ENCODE measurements at places on chromosomes 6 and 20. TPM values are rescaled to one million over a fixed set of nuclear protein-coding genes. Genes with fewer than 3 reads are reported as not detected.

DNA sequence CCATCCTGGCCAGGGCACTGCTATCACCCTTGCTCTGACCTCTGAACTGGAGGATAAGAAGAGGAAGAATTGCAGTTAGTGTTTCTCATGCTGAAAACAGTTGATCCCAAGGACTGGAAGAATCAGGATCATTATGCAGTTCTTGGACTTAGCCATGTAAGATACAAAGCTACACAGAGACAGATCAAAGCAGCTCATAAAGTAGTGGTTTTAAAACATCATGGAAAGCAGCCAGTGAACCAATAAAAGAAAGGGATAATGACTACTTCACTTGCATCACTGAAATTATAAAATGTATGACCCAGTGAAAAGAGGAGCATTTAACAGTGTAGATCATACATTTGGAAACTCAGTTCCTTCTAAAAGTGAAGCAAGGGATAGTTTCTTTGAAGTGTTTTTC is 47.7 kb downstream of the DNAH8 start:
- no peak for DNase-seq

DNA sequence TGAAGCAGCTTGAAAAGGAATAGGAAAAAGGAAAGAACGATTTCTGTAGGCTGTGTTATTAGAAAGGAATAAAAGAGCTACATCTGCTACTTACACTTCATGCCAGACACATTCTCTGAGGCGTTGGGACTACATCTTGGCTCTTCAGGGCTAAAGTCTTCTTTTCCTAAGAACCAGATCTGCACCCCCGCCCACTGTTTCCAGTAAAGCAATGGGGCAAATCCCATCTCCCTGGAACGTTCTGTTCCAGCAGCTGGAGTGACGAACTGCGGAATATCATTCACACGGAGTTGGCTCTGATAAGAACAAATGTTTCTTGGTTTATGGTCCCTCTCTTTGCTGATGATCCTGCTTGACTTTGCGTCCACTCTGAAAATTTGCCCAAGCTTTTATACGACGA is 26.9 kb downstream of the FAM50B start:
- DNase-seq = peak; percentile 78

DNA sequence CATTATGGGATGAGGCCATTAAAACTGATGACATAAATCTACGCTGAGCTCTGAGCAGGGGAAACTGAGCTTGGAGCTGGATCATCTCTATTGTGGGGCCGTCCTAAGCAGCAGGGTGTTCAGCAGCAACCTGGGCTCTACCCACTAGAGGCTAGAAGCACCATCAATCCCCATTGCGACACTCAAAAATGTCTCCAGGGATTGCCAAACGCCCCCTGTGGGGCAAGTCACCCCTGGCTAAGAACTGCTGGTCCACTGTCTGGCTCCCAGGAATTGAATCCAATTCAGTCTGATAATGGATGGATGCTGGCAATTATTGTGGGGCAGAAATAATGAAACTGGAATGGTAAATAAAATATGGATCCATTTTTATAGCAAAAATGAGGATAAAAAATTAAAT is 38.2 kb downstream of the PMEPA1 start:
- no peak for DNase-seq

DNA sequence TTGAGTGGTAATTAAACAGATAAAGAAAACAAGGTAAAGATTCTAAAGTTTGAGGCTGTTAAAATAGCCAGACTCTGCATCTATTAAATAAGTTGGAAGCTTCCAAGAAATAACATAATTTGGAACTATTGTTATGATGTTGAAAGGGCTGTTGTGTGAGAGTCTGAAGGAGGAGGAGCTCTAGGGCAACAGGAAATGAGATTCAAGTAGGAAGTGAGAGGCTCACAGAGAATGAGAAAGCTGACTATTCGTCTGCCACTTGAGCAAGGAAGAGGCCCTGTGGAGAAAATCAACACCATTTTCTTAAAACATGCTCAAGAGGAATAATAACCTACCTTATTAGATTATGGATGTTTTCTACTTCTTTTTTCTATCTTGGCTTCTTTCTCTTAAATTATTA is 185.2 kb downstream of the SLC24A3 start:
- no peak for DNase-seq

GRCh38 chr6:121885399-121886152 is 450.1 kb downstream of the GJA1 start:
- DNase-seq = no peak

- peak; percentile 43 for DNase-seq
Measured at GRCh38 chr20:58650181-58650775, 805 bp upstream of the STX16 start.

HBS1L gene
- polyA plus RNA-seq = 23.6 TPM

DNA sequence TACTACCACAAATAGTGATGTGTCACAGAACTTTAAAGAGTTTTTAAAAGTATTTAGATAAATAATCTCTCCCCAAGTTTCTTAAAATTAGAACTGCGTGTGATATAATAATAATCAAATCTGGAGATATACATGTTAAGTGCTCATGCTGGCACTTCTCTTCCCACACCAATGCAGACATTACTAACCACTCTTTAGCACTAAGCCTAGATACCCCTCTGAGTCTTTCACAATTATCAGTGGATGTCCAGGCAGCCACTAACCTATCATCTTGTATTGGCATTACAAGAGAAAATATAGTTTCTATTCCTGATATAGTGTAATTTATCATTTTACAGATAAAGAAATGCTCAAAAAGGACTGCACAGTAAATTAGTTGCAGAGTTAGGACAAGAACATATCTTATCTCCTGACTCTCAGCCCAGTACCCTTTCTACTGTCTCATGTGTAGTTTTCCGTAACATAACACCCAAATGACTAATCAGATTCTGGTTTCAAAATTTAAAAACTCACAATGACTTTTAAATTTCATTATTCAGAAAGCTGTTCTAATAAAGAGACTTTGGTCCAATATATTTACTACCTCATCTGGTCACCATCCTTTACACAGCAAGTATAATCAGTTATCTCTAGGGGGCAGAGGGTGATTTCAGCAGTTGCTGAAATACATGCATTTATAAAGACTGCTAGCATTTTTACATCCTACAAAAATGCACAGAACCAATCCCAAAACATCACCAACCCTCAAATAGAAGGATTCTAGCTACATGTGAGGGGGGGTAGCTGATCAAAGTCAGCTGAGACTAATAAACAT is 215.5 kb upstream of the MCHR2 start:
- no peak for DNase-seq

GRCh38 chr6:145865175-145865574 is 50.6 kb upstream of the FBXO30 start:
- no peak for DNase-seq

GRCh38 chr6:109794201-109794923 is 103.3 kb downstream of the FIG4 start:
- DNase-seq = no peak

- no peak for DNase-seq
Measured at GRCh38 chr6:157539900-157540752, 159.1 kb downstream of the ZDHHC14 start.

- no peak for DNase-seq
Measured at GRCh38 chr6:20178327-20178726, 33.9 kb downstream of the MBOAT1 start.

C4A gene
- polyA plus RNA-seq = 34.5 TPM

DNA sequence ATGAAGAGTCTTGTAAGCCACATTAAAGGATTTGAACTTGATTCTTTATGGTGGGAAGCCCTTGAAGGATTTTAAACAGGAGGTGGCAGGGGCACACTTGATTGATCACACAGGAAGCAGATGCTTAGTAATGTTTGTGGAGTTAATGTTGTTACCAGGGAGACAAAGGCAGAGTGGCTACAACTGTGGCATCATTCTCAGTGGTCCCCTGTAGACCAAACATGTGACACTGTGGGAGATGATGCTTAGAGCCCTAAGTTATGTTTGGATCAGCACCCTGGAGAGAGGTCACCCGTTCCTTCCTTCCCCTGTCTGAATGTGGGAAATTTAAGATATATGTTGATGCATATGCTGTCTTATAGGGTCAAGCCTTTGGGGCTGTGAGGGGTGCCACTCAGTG is 53.2 kb downstream of the EIF2S2 start:
- DNase-seq = no peak

SCRT2 gene
- polyA plus RNA-seq = not detected

GRCh38 chr6:114762145-114762544 is 419.3 kb upstream of the HS3ST5 start:
- DNase-seq = no peak

TFAP2D gene
- not detected for polyA plus RNA-seq

GRCh38 chr20:2585811-2586210 is 49.4 kb downstream of the TMC2 start:
- DNase-seq = no peak

DNA sequence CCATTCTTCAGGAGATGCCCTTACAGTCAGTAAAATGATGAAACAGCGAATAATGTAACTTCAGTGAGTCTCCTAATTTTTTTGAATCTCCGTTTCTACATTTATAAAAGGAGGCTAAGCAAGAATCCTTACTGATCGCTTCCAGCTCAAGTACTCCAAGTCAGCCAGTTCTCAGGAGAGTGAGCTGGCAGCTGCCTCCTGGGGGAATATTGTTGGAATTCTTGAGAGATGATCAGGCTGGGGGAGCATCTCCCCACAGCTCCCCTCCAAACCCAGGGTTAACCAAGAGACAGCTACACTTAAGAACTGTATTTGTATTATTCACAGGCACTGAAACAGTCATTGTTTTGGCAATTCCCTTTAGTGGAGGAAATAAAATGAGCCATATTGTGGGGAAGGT is 89.1 kb upstream of the PCSK2 start:
- no peak for DNase-seq

GRCh38 chr6:117555882-117556498 is 46.3 kb downstream of the GOPC start:
- DNase-seq = no peak

IRF4 gene
- polyA plus RNA-seq = 0.08 TPM

DNA sequence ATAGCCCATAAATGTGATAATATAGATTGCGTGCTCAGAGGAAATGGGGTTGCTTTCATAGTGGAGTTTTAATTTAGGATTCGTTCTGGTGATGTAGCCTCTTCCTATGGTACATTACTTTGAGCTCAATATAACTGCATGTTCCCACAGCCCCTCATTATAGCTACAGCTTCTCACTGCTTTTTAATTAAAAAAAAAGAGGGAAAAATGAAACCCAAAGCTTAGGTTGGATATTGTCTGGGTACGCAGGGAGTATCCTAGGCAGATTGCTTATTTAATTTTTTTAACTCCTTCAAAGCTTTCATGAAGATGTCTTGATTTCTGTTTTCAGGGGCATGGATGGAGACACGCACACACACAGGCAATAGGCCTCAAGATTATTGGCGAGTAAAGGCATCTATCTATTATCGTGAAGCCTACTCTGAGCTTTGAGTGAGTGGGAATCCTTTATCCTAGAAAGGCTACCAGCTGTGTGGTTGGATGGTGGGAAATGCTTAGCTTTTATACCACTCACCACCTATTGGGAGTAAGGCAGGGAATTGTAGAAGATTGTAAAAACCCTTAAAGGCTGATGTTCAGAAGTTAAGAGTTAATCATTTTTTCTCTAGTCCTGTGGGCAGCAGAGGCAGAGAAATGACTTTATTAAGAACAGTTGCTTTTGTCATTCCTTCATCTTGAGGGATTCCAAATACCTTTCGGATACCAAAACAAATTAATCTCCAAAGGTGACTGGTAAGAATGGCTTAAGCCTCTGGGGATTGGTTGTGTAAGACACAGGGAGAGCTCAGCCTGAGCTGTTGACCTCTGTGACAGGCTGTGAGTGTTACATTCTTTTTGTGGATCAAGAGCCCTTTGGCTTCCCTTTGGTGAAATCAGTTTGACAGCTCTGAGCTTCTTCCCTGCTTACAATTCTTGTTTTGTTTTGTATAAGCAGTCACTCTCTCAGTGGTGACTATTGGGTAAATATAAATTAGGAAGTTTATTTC is 33.4 kb downstream of the CTNNBL1 start:
- no peak for DNase-seq

IL22RA2 gene
- polyA plus RNA-seq = 0.03 TPM

- no peak for DNase-seq
Measured at GRCh38 chr6:111894272-111894671, 21.0 kb upstream of the FYN start.

DNA sequence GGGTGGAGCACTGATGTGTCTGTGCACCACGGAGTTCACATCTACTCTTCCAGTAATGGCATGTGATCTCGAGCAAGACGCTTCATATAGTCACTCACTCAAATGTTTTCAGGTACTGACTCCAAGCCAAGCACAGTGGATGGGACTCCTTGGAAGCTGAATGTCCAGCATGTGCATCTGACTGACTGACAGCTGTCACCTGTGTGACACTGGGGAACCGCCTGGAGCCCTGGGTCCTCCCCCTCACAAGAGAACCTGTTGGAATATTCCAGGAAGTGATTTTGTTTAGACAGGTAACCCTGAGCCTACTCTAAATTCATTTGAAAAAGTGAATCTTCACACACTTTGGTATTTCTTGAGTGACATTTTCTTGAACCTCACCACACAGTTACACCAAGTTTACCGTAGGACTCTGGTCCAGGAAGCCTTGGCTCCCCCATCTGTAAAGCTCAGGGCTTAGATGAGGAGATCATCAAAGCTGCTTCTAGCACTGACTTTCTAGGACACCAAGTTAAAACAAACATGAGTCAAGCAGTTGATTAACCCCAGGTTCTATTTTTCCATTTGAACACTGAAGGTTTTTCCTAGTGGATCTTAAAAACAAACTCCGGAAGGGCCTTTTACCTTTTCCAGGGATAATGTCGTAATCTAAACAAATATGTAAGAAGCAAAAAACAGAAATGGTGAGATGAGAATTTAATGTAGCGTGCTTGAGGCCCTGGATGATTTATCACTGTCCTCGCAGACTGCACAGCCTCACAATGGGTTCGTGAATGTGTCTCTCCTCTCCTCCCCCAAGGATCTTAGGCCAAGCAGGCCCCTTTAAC is 50.1 kb downstream of the EDN3 start:
- no peak for DNase-seq
